ENCODE measurements at places on chromosomes 1 and 21.

DNA sequence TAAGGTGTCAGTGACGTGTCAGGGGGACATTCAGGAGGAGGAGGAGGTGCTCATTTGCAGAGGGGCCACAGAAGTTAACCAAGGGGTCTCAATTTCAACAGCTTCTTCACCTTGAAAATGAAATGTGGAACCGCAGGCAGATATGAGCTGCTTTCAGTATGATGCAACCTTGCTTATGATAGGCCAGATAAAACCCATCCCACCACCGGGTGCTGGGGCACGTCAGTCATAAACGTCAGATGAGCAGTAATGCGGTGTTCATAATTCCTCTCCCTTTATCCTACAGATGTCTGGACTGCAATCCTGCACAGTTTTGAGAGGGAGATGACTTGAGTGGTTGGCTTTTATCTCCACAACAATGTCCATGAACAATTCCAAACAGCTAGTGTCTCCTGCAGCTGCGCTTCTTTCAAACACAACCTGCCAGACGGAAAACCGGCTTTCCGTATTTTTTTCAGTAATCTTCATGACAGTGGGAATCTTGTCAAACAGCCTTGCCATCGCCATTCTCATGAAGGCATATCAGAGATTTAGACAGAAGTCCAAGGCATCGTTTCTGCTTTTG is 1.7 kb downstream of the PTGFR start:
- DNase-seq, result no peak

- DNase-seq, result no peak
Observed at GRCh38 chr1:66271216-66271903, 262.6 kb upstream of the SGIP1 start.

DNA sequence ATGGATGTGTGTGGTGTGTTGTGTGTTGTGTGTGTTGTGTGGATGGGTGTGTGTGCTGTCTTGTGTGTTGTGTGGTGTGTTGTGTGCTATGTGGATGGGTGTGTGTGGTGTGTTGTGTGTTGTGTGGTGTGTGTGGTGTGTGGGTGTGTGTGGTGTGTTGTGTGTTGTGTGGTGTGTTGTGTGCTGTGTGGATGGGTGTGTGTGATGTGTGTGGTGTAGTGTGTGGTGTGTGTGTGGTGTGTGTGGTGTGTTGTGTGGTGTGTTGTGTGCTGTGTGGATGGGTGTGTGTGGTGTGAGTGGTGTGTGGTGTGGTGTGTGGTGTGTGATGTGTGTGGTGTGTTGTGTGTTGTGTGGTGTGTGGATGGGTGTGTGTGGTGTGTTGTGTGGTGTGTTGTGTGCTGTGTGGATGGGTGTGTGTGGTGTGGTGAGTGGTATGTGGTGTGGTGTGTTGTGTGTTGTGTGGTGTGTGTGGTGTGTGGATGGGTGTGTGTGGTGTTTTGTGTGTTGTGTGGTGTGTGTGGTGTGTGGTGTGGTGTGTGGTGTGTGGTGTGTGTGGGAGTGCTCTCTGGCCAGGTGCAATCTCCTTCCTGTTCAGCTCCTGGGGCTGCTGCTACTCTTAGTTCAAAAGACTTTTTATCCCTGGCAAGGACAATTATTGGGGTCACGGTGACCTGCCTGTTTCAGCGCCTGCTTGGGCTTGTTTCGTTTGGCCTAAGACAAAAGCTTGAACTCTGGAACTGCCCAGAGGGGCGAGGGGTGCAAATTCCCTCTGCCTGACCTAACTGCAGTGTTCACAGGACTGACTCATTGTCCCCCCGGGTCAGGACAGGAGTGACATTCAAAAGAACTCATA is 101.1 kb downstream of the UBIAD1 start:
- DNase-seq, result peak; percentile 5

DNA sequence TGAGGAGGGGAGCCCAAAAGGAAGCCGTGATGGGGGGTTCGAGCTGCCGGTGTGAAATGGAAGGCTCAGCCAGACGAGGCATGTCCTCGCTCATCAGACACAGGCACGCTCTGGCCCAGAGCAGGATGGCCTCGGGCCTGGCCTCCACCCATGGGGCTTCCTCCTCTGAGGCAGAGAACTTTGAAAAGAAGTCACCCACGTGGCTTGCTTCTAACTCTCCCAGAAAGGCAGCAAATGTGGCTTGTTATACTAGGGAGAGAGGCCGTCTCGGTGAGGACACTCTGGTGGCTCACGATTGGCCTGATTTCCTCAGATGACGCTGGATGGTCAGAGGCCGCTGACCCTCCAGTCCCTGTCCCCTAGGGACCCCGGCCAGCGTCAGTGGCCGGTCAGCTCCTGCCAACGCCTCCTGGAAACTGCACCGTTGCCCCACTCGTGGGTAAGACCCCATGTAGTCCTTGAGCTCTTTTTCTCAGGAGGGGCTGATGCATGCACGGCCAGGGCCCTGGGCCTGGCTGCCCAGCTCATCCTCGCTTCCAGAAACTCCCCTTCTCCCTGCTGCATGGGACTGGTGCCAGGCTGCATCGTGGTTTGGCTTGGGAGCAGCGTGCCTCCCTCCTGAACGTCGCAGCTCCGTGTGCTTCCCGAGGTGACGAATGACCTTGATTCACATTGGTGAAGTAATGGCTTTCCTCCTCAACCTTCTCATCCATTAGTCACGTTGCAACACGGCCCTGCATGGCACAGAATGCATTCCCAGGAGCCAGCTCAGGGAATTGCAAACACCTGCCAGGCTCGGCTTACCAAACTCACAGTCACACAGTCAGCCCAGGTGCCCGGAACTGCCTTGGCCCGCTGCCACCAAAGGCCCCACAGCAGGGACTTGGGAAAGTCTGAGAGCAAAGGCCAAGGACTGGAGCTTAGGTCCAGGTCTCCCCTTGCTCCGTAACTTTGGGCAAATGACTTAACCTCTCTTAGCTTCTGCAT is 58.8 kb downstream of the TOMM20 start:
- DNase-seq, result no peak

- no peak for DNase-seq
Observed at GRCh38 chr1:192660613-192661012, 24.7 kb downstream of the RGS13 start.

DNA sequence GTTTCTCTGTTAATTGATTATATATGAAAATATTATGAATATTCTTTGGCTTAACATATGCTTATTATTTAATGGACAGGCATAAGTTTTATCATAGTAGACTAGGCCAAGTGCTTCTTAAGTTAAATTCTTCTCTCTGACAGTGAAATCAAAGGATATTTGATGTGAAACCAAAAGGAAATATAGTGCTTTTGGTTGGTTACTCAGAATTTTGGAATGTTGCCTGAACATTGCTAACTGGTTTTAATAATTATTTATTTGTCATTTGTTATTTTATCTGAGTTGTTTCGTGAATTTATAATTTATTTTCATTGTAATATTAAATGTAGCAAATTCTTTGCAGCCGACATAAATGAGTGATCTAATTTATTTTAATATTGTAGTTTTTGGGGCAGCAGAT is 18.3 kb downstream of the HOOK1 start:
- DNase-seq, result no peak

GRCh38 chr1:53710584-53710983 is 28.4 kb downstream of the GLIS1 start:
- no peak for DNase-seq

DNA sequence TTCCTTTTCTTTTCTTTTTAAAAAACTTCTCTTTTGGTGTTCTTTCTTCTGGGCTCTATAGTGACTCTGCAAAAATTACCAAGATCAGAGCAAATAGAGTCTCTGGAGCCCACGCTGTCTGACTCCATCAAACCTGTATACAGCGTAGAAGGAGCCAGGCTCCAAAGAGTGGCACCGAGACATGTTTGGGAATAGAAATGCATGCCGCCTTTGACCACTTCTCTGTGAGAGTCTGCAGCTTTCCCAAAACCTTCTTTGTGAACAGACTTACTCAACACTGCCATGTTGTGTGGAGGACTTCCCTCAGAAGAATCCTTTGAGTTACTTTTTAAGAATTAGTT is 55.3 kb downstream of the GORAB start:
- no peak for DNase-seq

GRCh38 chr1:30654188-30654587 is 69.2 kb downstream of the MATN1 start:
- DNase-seq, result no peak

- DNase-seq, result no peak
Observed at GRCh38 chr1:67716800-67717199, 31.8 kb downstream of the GADD45A start.

DNA sequence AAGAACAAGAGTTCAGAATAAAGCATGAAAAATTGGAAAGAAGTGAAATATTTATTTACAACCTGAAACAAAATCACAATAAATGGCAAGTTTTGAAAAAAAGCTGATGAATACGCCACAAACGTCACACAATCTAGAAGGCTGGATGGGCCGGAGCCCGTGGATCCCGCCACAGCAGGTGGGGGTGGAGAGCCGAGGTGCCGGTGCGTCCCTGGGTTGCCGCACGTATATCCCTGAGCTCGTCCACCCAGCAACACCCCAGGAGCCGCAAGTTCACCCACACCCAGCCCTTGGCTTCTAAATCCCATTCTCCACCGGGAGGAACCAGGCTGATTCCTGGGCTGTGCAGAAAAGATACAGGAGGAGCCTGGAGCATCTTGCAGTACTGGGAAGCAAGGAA is 25.6 kb upstream of the TTLL10 start:
- DNase-seq, result no peak

DNA sequence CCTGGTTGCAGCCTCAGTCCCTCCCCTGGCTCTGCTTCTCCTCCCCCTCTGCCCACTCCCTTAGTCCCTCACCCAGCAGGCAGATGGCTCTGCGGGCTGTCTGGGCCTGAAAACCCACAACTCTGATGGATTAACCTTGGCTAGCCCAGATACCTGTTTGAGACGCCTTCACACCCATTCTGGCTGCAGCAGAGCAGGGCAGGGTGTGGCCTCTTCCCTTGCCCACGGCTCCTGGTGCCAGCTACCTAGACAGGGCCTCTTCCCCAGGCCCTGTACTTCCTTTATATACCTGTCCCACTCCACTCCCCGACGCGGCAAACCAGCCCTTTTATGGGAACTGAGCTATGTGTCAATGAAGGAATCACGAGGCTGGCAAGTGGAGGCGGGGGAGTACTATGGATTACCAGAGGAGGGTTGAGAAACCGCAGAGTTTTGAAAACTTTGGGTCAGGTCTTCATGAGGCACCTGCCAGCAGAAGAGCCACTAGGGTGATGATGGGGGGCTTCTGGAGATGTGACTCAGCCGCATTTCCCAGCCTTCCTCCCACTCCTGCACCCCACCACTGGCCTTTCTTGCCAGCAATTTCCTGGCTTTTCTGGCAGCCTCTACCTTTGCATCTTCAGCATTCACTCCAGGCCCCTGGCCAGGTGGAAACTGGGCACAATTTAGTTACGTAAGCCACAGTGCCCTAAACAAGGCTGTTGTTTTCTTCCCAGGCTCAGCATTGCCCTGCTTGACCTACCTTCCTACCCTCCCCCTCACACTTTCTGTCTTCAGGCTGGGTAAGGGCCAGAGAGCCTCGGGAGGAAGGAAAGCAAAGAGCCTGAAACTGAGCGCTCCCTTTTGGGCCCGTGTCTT is at the start of gene CHI3L1:
Gene CHI3L1 (minus strand): TSS at position 259 of the 858 bp plus-strand sequence. CDS start 81 bp downstream, at position 178.
- DNase-seq, result no peak

GRCh38 chr1:3881193-3881480 is 18.9 kb downstream of the C1orf174 start:
- no peak for DNase-seq

Measured in CD4-positive, alpha-beta T cell treated with Interleukin-4 for 1 hour (primary cell).